ENCODE measurements at places on chromosomes 5 and 9.

DNA sequence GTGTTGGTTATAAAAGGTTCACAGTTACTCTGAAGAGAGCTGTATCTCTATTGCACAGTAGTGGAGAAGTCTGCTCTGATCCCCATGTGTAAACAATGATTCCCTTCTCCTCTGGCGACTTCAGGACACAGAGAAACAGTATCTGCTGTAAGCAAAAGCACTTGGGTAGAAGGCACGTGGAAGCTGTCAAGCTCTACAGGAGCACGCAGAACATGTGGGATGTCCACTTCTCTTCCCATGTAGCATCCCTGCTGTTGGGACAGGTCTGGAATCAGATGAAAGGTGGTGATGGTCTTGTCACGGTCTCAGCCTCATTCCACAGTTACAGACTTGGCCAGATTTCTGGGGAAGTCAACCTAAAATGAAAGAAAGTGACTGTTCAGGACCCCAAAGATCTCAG, 9.4 kb upstream of the MAPK9 start:
- no peak for DNase-seq

DNA sequence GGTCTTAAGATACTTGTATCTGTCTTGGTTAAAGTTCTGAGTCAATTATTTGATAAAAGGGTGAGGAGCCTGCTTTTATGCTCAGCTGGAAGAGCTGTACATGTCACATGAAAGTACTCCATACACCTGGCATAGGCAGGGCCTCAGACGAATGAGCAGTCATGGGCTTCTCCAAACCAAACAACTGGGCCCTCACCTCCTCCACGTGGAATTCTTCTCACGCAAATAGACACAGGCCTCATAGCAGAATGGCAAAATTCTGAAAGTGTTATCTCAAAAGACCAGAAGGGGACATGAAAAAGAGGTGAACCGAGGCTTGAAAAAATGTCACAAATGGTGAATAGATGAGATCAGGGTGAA, 48.6 kb downstream of the FAM240B start:
- no peak for DNase-seq

DNA sequence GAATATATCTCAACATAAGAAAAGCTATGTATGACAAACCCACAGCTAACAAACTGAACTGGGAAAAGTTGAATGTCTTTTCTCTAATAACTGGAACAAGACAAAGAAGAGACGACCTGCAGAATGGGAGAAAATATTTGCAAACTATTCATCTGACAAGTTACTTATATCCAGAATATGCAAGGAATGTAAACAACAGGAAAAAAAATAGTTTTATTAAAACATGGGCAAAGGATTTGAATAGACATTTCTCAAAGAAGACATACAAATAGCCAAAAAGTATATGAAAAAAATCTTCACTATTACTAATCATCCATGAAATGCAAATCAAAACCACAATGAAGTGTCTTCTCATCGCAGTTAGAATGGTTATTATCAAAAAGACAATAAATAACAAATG, 181.7 kb upstream of the TLX3 start:
- DNase-seq, result no peak

DNA sequence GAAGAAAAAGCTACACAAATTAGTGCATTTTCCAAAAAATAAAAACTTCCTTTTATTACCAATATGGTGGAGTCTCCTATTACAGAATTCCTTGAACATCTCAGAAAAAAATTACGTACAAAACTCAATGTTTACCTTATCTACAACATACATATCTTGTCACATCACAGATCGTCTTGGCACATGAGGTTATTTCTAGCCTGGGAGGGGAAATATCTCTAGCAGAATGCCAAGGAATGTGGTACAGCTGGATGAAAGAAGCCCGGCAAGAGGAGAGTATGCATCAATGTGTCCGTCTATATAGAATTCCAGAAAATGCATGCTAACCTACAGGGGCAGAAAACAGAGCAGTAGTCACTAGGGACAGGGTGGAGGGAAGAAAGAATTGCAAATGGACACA, 443.8 kb downstream of the ZSWIM6 start:
- no peak for DNase-seq

DNA sequence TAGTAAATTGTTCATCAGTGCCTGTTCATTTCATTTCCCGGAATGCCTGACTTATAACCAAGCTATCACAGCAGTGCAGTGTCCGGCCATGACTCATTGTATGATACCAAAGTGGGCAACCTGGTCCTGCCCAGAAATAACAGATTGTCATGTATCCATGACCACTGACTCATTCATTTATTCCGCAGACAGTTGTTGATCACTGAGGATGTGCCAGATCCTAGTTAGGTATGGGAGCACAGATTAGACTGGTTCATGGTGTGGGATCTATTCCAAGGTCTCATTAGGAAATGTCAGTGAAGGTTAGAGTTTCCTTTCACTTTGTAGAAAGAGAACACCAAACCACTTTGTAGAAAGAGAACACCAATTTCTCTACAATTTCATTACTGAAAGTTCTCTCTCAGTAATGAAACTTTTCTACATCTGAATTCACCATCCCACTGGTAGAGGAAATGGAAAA, 8.7 kb downstream of the NREP start:
- DNase-seq, result no peak

GRCh38 chr5:151134228-151134627, 23.4 kb downstream of the ANXA6 start:
- peak; percentile 83 for DNase-seq

GRCh38 chr5:73183000-73183399, 10.0 kb downstream of the TMEM174 start:
- no peak for DNase-seq

DNA sequence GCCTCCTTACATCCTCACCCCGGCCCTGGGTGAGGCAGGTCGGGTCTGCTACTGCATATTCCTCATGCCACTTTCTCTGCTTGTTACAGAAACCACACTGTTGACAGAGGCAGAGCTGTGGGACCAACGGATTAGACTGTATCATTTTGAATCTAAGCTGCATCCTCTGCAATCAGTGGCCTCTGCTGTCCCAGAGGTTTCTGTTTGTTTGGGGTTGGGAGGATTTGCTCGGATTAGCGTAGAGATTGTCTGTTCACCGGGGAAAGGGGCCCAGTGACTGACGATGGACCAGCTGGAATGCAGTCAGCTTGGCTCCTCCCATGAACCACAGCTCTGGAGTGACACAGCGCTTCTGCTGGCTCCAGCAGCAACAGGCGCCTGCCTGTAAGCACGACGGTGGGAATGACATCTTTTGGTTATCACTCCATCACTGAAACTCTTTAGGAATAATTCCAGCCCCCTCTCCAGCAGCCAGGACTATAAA, 37.3 kb upstream of the ADRA1B start:
- DNase-seq, result no peak
